ENCODE measurements at places on chromosomes 5 and 9. TPM values are rescaled to one million over a fixed set of nuclear protein-coding genes. Genes with fewer than 3 reads are reported as not detected.
A peak's percentile ranks its signal among the peaks of the same experiment; 100 is the strongest.

DNA sequence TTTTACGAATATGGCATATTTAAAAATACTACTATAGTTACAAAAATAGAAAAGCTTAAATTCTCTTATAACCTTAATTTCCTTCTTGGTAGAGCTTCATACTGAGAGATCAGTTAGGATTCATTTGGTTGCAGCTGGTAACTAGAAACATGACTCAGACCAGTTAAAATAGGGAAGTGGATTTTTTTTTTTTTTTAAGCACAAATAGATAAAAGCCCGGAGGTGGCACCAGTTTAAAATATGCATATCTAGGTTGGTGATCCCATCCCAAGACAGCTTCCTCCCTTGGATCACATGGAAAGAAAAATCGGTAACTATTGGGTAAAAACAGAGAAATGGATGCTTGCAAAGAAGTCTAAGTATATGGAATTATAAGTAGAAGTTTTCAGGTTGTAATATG, 1634.3 kb downstream of the MAT2B start:
- DNase-seq = no peak

- no peak for DNase-seq
These were observed 24.8 kb downstream of the PTPN3 start for GRCh38 chr9:109473329-109473728.

- no peak for DNase-seq
These were observed 22.2 kb downstream of the ERAP1 start for GRCh38 chr5:96785326-96786109.

- DNase-seq = peak; percentile 56
These were observed 511 bp downstream of the SEMA5A start for GRCh38 chr5:9545136-9545991.

DNA sequence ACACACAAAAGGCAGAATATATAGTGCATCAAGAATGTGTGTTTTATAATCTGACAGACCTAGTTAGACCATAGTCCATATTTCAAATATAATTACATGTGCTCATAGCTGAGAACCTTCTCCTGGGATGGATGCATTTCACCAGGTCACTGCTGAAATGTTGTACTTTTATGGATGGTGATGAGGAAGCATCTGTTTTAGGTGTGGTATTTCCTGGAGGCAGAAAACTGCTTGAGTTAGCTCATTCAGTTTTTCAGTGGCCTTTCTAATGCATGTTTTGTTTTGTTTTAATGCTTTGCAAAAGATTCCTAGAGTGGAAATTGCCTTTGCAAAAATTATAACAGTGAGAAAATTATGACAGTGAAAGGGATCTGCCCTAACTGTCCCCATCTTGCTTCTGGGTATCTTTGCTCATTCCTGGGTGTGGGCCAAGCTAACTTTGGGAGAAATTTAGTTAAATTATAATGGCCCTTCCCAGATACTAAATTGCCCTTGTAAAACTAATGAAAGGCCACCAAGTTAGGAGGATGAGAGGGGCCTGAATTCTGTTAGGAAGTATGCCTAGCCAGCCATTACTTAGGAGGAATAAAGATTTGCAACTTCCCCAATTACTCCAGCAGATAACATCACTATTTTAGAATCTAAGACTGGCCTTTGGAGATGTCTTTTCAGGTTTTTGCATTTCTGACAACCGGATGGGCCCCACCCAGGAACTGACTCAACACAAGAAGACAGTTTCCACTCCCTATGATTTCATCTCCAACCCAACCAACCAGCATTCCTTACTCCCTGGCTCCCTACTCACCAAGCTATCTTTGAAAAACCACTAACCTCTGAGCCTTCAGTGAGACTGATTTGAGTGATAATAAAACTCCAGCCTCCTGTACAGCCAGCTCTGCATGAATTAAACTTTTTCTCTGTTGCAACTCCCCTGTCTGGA, 7.0 kb upstream of the IL12B start:
- DNase-seq = no peak

DNA sequence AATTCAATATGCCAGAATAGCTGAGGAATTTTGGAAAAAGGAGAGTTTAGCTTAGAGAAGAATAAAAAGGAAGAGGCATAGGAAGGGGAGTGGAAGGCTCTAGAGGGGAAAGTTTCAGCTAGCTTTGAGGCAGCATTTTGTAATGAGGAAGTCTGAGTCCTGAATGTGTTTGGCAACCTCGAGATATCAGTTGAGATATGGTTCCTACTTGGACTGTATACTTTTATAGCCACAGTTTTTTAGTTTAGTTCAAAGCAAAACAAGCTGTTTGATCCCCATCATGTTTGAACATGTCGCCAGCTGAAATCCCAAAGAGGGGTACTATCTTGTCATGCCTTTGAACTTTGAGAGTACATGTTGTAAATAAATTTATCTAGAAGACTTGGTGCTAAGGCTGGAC, 559.0 kb upstream of the FTMT start:
- DNase-seq = no peak

- DNase-seq = no peak
These were observed 166.5 kb upstream of the SLC12A2 start for GRCh38 chr5:127916885-127917573.

DNA sequence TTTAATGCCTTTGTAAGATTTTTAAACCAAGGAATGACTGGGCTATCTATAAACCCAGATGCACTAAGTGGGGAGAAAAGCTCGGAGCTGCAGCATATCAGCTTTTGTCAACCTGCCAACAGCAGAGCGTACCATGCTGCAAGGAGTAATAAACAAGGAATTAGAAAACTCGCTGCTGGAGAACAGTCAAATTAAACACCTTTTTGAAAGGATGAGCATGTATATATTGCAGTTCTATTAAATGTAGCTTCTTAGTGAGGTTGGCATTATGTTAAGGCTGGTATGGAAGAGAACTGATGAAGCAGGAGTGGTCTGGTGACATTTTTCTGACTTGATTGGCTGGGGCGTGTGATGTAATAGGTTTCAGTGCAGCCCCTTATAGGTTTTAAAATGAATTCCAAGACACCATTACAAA, 74.7 kb downstream of the PIK3R1 start:
- no peak for DNase-seq

DNA sequence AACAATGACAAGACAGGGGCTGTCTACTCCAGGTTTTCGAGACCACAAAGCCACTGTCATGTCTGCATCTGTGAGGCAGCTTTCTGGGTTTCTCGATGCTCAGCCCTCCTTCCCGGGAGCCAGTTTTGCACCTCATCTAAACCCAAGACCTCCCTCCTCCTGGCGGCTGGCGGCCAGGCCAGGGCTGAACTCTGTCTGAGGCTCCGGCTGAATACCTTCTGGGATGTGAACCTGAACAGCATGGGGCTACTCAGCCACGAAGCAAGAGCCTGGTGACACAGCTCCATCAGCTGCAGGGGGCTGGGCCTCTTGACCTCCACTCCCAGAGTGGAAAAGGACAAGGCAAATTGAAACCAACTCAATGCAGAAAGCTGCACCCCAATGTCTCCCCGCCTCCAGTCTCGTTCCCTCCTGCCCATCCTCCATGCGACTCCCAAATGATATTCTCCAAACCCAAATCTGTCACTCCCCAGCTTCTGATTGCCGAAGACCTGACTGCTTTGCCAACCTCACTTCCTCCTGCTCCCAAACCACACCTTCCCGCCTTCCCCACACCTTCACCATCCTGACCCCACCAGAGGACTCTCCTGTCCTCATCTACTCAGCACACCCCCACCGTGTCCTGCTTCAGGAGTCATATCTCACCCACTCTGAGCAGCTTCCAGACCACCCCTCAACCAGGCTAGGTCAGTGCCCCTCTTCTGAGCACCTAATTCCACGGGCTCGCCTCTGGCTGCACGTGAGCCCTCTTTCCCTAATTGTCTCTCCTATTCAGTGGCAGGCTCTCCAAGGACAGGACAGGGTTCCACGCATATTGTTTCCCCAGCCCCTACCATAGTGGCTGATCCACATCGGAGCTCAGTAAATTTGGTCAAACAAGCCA, 4.5 kb downstream of the ANKS6 start:
- peak; percentile 52 for DNase-seq

DNA sequence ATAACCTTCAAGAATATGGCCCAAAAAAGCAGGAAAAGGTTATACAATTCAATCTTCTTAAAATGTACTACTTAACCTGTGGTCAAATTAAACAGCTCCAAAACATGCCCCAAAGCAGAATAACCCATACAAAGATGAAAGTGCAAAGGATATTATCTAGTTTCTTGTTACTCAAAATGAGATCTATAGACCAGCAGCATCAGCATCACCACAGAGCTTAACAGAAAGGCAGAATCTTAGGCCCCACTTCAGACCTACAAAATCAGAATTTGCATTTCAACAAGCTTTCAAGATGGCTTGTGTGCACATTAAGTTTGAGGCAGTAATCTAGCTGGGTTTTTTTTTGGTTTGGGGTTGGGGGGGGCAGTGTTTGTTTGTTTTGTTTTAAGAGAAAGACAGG, 54.0 kb downstream of the SCAI start:
- DNase-seq = no peak

GRCh38 chr5:1134478-1134877, 22.6 kb upstream of the SLC12A7 start:
- no peak for DNase-seq

Gene SLC46A2
- total RNA-seq = not detected

Gene HRCT1
- total RNA-seq = 0.35 TPM

Gene MEIKIN
- not detected for total RNA-seq

All from adrenal gland (tissue), 19 donors.